Stomach (tissue), 19 donors: ENCODE measurements at places on chromosomes 3 and 15. TPM values are rescaled to one million over a fixed set of nuclear protein-coding genes. Genes with fewer than 3 reads are reported as not detected.
A peak's percentile ranks its signal among the peaks of the same experiment; 100 is the strongest.

The GUCA1C gene
- total RNA-seq: not detected

DNA sequence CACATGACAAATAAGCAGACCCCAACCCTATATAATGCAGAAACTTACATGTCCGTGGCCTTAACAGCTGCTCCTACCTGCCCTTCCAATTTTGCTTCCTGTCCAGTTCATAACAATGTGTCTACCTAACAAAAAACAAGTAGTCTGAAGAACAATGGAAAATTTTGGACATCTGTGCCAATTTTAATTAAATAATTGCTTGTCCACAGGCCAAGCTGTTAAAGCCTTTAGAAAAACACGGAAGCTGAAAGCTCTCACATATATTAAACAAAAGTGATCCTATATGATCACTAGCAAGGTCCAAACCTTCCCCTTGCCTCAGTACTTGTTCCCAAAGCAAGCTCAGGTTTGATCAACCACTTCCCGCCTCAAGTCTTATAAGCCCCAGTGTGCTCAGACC, 37.1 kb downstream of the MAGI1 start:
- no peak overlapping the region for H3K4me3 ChIP-seq
- DNase-seq: no peak
- peak overlapping the region; percentile 57 for H3K27ac ChIP-seq
- no peaks in the 10 kb centered on the region for H3K27me3 ChIP-seq

DNA sequence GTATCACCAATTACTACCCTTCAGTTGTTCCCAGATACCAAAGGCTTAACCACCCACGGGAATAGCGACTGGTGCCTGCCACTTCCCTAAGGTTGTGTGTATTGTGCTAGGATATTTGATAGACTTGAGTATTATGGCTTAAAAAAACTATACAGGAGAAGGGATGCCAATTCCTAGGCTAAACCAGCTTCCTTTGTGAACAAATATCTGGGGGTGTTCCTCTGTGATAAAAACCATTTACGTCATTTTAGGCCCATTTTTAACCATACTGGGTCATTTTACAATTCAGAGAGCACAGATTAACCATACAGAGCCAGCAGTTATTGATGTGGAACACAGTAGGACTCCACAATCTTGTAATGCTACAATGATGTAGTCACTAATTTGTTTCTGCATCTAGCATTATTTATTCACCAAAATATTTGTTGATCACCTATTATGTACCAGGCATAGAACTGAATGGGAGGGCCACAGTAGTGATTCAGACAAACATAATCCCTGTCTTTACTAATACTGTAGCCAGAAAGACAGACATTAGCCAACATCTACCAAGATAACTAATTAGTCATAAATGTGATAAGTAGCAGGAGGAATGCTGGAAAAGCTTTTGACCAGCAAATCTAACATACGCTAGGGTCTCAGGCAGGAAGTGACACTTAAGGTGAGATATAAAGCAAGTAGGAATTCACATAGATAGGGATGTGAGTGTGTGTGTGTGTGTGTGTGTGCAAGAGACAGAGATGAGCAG, 184.8 kb downstream of the MECOM start:
- no peaks in the 10 kb centered on the region for H3K4me1 ChIP-seq
- no peaks in the 10 kb centered on the region for H3K36me3 ChIP-seq
- H3K27ac ChIP-seq: no peak overlapping the region
- no peak for DNase-seq

GRCh38 chr15:90071220-90071807, 31.0 kb downstream of the IDH2 start:
- H3K4me1 ChIP-seq: peaks cover 26% of the 10 kb centered on the region
- H3K27me3 ChIP-seq: no peaks in the 10 kb centered on the region
- peaks cover 68% of the 10 kb centered on the region for H3K36me3 ChIP-seq
- H3K4me3 ChIP-seq: no peak overlapping the region
- H3K27ac ChIP-seq: no peak overlapping the region

The ANKUB1 gene
- not detected for total RNA-seq

GRCh38 chr15:99651023-99651807, 82.0 kb downstream of the LYSMD4 start:
- no peaks in the 10 kb centered on the region for H3K27me3 ChIP-seq
- H3K36me3 ChIP-seq: no peaks in the 10 kb centered on the region
- no peak overlapping the region for H3K27ac ChIP-seq
- no peak overlapping the region for H3K4me3 ChIP-seq
- no peak for DNase-seq

GRCh38 chr3:127698691-127699415, 26.1 kb downstream of the ABTB1 start:
- peak overlapping the region; percentile 90 for H3K27ac ChIP-seq
- no peaks in the 10 kb centered on the region for H3K27me3 ChIP-seq
- peaks cover 55% of the 10 kb centered on the region for H3K4me1 ChIP-seq
- no peak for DNase-seq

DNA sequence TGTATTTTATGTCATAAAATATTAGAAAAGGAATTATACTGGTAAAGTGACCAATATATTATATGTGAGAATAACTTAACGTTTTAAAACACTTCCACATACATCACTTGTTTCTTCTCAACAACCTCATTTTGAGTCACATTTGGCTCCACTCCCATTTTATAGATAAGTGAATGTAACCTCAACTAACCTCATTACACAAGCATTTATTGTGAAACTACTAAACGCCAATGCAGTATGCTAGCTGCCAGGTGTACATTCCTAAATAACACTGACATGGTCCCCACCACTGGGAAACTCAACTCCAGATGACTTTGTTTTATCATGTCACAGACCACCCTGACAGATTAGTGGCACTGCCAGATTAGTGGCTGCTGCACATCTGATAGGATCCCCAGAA, 249.7 kb upstream of the CNTN4 start:
- no peak overlapping the region for H3K27ac ChIP-seq
- H3K27me3 ChIP-seq: no peaks in the 10 kb centered on the region
- no peak overlapping the region for H3K4me3 ChIP-seq
- H3K36me3 ChIP-seq: no peaks in the 10 kb centered on the region
